ENCODE measurements at places on chromosomes 2 and 18. TPM values are rescaled to one million over a fixed set of nuclear protein-coding genes. Genes with fewer than 3 reads are reported as not detected.

CXCR2 gene
- polyA plus RNA-seq: 0.23 TPM

GRCh38 chr2:9474361-9475057, at the start of gene IAH1:
Gene IAH1 (plus strand): TSS chr2:9474551. CDS start chr2:9474567, 16 bp downstream.
- H3K27ac ChIP-seq: peak within 1 kb of the TSS; percentile 97
- H3K36me3 ChIP-seq: peaks cover 30% of the 10 kb centered on the region
- peak; percentile 82 for DNase-seq

DNA sequence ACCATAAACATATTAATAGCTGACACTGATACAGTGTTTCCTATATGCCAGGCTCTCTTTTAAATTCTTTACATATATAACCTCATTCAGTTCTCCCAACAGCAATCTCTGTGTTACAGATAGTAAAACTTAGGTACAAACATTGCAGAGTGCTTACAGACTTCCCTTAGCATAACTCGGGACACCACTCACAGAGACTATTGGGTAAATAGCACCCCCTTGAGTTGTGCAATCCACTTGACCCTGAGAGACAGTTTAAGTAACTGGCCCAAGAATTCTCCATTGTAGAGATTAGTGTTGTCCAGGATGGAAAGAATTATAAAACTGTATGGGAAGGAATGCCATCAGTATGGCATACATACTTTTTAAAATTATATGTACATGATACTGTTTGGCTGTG, 110.1 kb downstream of the POLE4 start:
- peaks cover 1% of the 10 kb centered on the region for H3K4me1 ChIP-seq
- no peaks in the 10 kb centered on the region for H3K27me3 ChIP-seq
- no peak overlapping the region for H3K4me3 ChIP-seq
- no peak overlapping the region for H3K27ac ChIP-seq
- no peak for DNase-seq

- peaks cover 57% of the 10 kb centered on the region for H3K27me3 ChIP-seq
- no peaks in the 10 kb centered on the region for H3K4me1 ChIP-seq
- no peak overlapping the region for H3K27ac ChIP-seq
- no peak overlapping the region for H3K4me3 ChIP-seq
Measured at GRCh38 chr18:14025306-14025940, 106.8 kb downstream of the ZNF519 start.

DNA sequence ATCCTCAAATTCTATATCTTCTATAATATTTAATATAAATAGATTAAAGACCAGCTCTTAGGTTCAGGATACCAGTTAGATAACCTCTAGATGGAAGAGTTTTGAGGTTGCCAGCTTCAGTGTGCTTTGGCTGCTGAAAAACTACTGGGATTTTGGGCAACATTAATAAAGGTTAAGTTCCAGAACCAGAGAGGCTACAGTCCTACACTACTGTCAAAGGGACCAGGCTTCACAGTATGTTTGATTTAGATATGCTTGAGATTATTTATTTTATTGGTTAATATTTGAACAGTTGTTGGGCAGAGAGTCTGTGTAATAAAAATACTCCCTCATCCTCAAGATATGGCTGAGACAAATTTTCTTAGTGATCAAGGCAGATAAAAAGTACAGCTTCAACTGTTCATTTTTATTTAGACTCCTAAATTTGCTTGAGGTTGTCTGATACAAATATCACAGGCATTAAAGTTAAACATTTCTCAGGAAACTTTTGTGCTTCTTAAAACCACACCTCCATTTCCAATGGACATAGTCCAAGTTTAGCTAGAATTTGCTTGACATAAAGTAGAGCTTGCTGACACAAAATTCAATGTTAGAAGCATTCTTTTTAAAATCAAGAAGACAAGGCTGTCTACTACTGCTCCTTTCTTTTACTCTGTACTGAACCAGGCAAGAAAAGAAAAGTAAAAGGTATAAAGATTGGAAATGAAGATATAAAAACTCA, 19.7 kb upstream of the TMEM17 start:
- DNase-seq: no peak
- H3K27ac ChIP-seq: no peak overlapping the region
- H3K27me3 ChIP-seq: peaks cover 5% of the 10 kb centered on the region
- H3K4me3 ChIP-seq: no peak overlapping the region
- H3K4me1 ChIP-seq: no peaks in the 10 kb centered on the region

EIF2AK2 gene
- polyA plus RNA-seq: 28.8 TPM

HTR2B gene
- polyA plus RNA-seq: 0.08 TPM

DSEL gene
- 5.5 TPM for polyA plus RNA-seq

Measured in naive thymus-derived CD8-positive, alpha-beta T cell (primary cell).